ENCODE measurements at places on chromosomes 3 and 15.

GRCh38 chr3:47758261-47759025, 23.2 kb downstream of the SMARCC1 start:
- no peak for DNase-seq

DNA sequence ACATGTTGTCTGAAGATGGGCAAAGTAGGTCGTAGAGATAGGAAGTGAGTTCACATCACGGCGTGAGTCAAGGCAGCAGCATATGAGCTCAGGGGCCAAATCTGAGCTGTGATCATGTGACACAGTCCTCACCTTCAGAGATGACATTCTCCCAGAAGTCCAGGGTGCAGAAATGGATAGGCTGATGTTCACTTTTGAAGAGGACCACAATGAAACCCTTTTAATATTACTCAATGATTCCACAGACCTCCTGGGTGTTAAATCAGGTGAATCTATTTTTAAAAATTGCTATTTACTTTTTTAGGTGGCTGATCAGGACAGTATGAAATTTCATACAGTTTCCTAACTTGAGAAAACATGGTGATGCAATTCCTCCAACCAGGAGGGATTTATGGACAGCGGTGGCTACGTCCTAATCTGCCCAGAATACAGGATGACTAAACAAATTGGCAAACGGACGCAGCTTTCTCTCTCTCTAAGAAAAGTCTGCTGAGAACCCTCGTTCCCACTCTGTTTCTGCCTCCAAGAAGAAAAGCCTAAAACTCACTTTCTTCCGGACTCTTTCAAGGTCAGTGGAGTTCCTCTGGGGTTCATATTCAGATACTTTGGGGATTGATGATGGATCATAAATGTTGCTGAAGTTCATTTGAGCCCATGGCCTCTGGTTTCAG, 34.4 kb downstream of the B3GNT5 start:
- DNase-seq, result no peak

DNA sequence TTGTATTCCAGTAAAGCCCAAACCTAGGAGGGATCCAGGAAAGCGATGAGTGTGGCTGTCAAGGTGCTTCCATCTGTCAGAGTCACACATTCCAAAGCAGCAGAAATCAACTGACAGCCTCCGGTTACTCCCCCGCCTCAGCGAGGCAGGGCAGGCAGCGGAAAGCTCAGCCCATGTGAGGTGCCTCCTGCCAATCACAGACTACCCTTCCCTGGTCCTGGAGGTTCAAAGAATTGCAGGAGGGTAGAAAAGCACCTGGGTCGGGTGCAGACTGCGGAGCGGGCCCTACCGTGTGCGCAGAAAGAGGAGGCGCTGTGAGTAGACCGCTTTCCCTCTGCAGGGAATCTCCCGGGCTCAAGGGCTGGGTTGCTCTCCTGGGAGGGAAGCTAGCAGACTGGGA, at the start of gene UPK1B:
Gene UPK1B (plus strand): TSS at position 274 of the 400 bp plus-strand sequence. CDS start 13,144 bp downstream, outside the sequence.
- DNase-seq, result no peak

DNA sequence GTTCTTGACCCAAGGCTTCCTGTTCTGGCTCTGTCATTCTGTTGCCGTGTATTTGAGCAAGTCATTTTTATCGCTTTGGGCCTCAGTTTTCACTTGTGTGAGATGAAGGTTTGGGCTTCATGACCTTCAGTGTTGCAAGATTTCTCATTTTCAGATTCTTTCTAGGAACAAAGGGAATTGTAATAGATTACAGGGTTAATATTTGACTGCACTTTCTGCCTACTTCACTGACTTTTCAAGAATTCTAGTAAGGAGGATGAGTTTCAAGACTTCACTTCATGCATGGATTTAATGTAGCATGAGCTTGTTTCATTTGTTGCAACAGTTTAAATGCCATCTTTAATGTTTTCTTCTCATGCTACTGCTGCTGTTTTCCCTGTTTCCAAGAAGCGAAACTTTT, 226.5 kb downstream of the NLGN1 start:
- no peak for DNase-seq

GRCh38 chr3:170476291-170476690, 57.6 kb downstream of the CLDN11 start:
- DNase-seq, result no peak
